ENCODE measurements at places on chromosomes 12 and 14.

DNA sequence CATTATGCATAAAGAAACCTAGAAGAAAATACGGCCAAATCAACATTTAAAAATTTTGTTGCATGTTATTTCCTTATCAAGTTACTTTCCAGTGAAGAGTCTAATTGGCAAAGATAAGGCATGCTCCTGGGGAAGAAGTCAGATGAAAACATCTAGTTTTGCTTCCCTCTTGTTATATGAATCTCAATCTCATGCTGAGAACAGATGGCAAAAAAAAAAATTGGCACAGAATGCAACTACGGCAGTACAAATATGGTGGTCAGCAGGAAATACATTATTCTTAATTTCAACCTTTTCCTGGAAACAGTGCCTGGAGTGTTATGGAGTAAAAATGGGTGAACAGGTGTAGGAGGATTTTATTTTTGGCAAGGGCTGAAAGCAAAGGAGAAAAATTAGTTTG is 32.8 kb downstream of the HECTD4 start:
- DNase-seq, result no peak

DNA sequence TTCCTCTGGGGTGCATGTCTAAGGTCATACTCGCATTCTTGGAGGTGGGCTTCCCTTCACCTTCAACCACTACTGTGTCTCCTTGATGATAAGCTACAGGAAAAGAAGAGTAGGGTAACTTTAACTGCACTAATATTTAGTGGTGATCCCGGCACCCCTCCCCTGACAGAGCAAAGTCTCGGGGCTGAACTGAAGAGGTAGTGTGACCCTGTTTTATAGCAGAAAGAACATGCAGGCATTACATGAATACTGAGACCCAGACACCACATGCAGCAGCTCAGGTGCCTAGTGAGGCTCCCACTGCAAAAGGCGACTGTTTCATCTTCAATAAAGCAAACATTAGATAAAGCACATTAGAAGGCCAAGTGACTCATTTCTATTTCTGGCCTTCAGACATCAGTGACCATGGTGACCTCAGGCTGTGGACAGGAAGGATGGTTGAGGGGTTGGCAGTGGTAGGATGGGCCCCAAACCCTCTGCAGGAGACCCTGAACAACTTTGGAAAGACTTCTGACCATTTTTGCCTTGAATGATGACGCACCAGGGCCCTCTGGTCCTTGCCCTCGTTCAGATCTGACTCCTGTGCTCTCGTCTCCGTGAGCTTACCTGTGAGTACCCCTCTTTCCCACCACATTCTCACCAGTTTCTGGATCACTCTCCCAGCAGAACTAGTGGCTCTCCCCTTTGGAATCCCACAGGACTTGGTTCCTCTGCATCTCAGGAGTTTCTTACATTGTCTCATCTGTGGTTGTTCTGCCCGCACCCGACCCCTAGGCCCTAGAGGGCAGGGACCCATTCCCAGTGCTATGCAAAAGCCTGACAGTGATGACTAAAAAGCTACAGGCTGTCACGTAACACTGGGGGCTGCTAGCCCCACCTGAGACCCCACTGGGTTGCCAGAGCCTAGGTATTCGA is 23.8 kb upstream of the JPH4 start:
- DNase-seq, result no peak

DNA sequence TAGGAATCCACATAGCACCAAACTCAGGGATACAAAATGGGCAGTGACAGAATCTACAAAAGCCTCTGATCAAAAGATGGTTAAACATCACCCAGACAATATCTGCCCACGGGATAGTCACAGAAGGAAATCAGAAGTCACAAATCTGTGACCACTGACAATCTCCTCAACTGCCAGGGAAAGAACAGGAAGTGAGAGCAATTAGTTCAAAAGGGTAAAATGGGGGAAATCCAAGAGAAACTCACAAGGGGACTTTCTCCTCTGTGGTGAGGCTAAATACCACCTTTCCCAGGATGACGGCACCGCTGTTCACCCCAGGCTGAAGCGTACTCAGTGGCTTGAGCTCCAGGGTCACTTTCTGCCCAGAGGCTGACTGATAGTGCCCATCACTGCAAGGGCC is 10.7 kb downstream of the TTC5 start:
- no peak for DNase-seq

DNA sequence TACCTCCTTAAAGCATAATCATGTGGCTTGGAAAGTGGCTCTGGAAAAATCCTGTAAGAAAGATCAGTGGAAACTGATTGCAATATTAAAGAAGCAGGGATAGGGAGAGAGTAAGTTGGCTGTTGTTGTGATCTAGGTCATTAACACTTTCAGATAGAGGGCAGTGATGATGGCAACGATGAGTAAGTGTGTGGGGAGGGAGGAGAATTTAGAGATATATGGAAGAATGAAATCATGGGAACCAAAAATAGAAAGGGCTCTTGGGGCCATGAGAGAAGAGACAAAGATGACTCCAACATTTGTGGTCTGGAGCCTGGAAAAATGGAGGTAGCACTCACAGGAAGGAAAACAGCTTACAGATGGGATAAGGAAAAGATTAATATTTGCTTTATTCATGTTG is 23.3 kb downstream of the SNRPF start:
- DNase-seq, result peak; percentile 29

Measured in amniotic epithelial cell (primary cell).